Cardiac atrium fibroblast (primary cell): ENCODE measurements at places on chromosomes 12 and 14. TPM values are rescaled to one million over a fixed set of nuclear protein-coding genes. Genes with fewer than 3 reads are reported as not detected.

The GNS gene
- 115 and 153 TPM in 2 replicates for total RNA-seq

The BCAT1 gene
- 92.4 and 178 TPM in 2 replicates for total RNA-seq

The POTEG gene
- total RNA-seq, result not detected in 2 replicates

The CFAP251 gene
- total RNA-seq, result 1.6 and 2.6 TPM in 2 replicates

The TSHR gene
- not detected in 2 replicates for total RNA-seq

The OR4E2 gene
- not detected in 2 replicates for total RNA-seq

The GNB3 gene
- total RNA-seq, result 2.5 TPM in 1 of 2 replicates, not detected in the other

The VSIG10 gene
- 4.9 and 7.2 TPM in 2 replicates for total RNA-seq

The COL2A1 gene
- not detected in 2 replicates for total RNA-seq

The PTPN21 gene
- 5.4 and 6.8 TPM in 2 replicates for total RNA-seq

The SLC17A8 gene
- not detected in 2 replicates for total RNA-seq

The SCNN1A gene
- total RNA-seq, result under 0.01 and 2.6 TPM in 2 replicates

The AMN gene
- 0.81 and 0.90 TPM in 2 replicates for total RNA-seq

The NGB gene
- not detected in 2 replicates for total RNA-seq

The NOVA1 gene
- 2.9 and 4.7 TPM in 2 replicates for total RNA-seq

The RASSF9 gene
- 0.90 and 1.6 TPM in 2 replicates for total RNA-seq

The MPHOSPH9 gene
- 12.6 and 25.5 TPM in 2 replicates for total RNA-seq
